ENCODE measurements at places on chromosomes 1 and 21.

DNA sequence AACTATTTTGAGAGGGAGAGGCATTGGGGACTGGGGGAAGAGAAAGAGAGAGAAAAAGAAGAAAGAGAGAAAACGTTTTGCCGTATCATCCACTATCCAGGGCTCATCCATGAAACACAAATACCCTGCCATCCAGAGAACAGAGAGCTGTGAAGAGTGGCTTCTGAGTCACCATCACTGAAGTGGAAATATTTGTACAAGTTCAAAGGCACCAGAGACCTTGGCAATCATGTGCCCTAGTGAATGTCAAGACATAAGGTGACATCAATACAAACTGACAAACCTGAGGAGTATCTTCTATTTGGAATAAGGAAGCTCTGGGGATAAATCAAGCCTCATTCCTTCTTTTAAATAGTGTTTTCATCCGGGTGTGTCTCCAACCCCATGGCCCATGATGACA lies 197.2 kb upstream of the PROX1 start:
- no peak for DNase-seq

- no peak for DNase-seq
Observed at GRCh38 chr21:34536311-34536710, 24.3 kb upstream of the KCNE1 start.

GRCh38 chr1:53511933-53512806 lies 53.0 kb downstream of the DMRTB1 start:
- DNase-seq = peak; percentile 46

GRCh38 chr1:209674957-209675564 lies at the start of gene G0S2:
TSS of gene G0S2 (plus strand) at chr1:209675412. CDS start at chr1:209675685, 273 bp downstream.
- peak; percentile 86 for DNase-seq

DNA sequence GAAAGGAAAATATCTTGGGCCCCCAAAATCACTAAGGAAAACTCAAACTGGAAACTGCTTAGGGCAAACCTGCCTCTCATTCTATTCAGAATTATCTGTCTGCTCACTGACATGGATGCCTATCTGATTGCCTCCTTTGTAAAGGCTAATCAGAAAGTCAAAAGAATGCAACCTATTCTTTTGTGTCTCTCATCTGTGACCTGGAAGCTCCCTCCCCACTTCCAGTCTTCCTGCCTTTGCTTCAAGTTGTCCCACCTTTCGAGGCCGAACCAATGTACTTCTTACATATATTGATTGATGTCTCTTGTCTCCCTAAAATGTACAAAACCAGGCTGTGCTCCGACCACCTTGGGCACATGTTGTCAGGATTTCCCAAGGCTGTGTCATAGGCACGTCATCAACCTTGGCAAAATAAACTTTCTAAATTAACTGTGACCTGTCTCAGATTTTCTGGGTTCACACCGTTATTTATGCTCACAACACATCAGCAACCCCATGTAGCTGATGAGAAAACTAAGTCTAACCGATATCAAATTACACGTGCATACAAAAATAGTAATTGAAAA lies 302.3 kb upstream of the NRIP1 start:
- no peak for DNase-seq

DNA sequence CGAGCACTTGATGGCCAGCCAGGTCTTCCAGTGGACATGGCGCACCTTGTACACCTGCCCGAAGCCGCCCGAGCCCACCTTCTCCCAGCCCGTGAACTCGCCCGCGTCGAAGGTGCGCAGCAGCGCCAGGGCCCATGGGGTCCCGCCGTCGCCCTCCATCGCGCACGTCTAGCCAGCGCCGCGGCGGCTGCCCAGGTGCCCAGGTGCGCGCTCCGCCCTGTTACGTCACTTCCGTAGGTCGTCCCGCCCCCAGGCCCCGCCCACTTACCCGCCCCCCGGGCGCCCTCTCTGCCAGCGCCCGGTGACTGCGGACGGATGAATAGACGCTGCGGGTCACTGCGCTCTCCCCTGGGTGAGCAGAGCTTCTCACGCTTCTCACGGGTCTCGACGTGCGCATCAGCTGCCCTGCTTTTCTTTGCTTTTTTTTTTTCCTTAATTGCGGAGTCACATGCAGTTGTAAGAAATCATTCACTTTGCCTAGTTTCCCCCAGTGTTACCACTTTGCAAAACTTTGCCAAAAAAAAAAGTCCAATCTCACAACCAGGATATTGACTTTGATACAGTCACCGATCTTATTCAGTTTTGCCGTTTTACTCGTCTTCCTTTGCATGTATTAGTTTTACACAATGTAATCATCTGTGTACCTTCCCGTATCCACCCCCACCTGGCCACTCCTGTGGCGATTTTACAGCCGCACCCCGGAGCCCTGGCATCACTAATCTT lies at the start of gene RIPK4:
Gene RIPK4, minus strand, starts transcription at position 170 of the 723 bp plus-strand sequence. Its CDS starts 11 bp downstream, at position 159.
- no peak for DNase-seq
